ENCODE measurements at places on chromosomes 6 and 20.

- DNase-seq, result no peak
Observed at GRCh38 chr6:167047554-167047953, 48.4 kb downstream of the CEP43 start.

DNA sequence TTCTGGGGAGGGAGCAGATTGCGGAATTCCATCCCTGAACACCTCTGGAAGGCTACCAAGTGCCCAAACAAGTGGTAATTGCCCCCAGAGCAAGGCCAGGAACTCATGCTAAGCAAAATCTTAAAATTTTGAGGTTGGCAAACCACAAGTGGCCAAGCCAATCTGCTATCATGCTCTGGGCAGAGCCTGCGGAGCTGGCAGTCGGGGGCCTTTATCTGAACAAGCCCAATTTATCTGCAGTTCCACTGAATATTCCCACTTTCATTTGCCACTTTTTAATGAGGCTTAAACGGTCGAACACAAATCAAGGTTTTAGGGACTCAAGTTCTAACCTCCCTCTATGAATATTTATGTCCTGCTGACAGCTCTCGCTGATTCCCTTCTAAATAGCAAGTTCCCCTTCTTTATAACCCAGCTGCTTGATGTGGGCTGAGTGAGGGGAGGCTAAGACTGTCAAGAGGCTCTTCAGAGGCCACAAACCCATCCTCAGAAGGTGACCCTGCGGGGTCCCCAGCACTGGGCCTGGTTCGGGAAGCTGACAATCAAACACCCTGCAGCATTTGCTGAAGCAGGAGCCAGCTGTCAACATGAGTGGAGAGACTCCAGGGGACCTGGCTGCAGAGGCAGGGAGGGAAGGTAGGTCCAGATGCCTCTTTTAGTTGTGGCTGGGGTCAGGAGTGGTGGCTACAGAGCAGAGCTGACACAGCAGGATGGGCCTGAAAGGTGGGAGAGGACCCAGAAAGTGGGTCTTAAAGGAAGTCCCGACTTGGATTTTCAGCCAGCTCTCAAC, 11.9 kb downstream of the CCDC167 start:
- DNase-seq, result no peak

- DNase-seq, result no peak
Observed at GRCh38 chr6:33744001-33744848, 2.5 kb downstream of the IP6K3 start.

DNA sequence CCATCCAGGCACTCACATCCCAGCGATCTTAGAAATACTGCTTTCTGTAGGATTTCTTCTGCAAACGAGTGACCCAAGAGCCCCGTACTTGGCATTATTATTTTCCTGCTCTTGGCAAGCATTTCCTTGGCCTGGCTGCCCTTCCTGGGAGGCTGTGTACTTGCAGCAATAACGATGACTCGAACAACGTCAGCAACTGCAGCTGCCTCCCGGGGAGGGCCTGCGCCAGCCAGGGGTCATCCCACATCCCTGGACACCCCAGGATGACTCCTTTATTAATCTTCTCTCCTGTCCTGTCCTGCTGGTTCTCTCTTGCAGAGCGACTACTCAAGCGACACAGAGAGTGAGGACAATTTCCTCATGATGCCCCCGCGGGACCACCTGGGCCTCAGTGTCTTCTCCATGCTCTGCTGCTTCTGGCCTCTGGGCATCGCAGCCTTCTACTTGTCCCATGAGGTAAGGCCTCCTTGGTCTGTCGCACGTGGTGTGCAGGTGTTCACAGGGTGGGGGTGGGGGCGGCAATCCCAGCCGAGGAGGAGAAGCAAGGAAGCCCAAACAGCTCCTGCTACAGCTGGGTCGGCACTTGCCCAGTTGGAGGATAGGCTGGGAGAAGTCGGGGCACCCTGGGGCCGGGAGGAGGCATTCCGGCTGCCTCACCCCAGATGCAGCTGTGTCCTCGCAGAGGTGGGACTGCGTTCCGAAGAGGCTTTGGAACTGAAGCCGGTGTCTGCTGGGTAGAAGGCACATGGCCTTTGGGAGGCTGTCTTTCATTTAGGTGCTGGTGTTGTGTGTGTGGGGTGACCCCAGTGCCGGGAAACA, 115.3 kb downstream of the SYNDIG1 start:
- DNase-seq, result no peak

- no peak for DNase-seq
Observed at GRCh38 chr6:150875841-150876240, 10.3 kb downstream of the MTHFD1L start.

DNA sequence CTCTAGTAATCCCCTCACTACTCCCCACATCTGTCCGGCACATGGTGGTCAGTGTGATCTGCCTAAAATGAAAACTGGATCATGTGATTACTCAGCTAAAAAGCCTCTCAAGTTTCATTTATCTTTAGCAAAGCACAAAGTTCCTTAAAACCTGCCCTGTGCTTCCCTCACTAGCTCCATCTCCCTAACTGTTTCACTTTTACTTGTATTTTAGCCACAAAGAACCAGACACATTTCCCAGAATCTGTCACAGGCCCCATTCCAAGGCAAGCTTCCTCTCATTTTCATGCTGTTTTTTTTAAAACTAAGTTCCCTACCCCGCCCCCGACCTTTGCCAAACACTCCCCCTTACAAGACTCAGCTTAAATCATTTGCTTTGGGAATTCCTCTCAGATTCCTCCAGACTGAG, 8.9 kb upstream of the IGF2R start:
- DNase-seq, result no peak

- no peak for DNase-seq
Observed at GRCh38 chr6:71454056-71454455, 165.4 kb downstream of the OGFRL1 start.

- no peak for DNase-seq
Observed at GRCh38 chr20:3315136-3315535, 76.1 kb upstream of the SLC4A11 start.

DNA sequence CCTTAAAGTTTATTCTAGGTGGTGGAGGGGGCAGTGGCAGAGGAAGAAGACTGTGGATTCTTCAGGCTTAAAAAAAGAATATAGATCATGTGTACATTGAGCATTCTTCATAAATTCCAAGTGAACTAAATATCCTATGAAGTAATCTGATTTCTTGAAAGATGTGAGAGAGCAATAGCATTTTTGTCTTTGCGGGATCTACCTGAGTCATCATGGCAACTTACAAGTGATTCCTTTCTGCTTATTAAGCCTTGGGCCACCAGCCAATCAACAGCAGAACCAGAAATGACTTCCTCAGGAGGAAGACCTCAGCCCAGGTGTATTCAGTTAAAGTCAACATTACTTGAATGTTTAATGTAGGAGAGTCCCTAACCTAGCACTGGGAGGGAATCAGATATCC, 756.9 kb downstream of the TFAP2A start:
- no peak for DNase-seq

- DNase-seq, result no peak
Observed at GRCh38 chr6:85824329-85824728, 181.6 kb upstream of the SYNCRIP start.

DNA sequence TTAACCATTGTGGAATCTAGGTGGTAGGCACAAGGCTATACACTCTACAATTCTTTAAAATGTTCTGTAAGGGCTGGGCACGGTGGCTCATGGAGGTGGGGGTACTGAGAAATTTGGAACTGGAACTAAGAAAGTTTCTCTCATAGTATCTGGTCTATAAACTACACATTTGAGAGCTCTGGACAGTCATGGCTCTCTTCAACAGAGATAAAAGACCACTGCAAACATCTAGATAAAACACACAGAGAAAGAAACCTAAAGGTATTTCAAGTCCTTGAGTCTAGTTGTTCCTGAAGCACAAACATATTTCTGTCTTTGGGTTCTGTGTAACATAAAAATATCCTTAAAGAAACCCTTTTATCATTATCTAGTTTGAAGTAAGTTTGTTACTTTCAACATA, 35.2 kb downstream of the ILRUN start:
- DNase-seq, result no peak

DNA sequence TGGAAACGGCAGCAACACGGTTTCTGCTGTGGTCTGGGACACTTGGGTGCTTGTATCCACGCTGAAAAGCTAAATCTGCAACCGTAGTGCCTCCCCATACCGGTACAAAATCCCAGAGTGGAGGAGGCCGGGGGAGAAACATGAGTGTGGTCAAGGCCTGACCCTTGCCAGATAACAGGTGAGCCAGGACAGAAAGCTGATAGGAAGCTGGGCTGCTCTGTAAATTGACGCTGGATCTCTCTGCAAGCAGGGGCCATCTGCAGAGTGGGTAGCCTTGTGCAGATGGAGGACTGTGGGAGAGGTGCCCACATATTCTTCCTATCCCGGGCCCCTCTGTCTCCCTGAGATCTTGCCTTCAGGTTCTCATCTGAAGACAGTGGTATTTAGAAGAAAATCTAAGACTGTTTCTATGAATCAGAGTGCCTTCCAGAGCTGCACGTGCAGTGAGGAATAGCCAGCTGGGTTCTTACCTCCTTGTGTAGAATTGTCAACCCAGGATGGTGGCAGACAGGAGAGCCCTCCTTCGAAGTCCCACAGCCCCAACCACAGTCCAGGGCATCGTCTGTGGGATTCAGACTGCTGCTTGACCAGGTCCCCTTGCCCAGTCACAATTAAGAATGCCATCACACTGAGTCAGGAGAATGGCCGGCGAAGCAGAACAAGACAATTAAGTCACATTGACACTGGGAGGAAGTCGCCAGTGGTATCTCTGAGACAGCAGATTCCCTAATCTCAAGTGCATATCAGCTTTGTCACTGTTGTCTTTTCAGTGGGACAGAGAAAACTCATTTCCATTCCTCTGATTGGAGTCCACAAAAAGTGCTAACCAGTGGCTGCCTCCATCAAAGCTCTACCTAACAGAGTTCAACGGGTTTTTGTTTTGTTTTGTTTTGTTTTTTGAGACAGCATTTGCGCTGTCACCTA, 100.0 kb upstream of the RIPOR2 start:
- no peak for DNase-seq

- no peak for DNase-seq
Observed at GRCh38 chr6:87982134-87982533, 65.5 kb upstream of the SPACA1 start.

DNA sequence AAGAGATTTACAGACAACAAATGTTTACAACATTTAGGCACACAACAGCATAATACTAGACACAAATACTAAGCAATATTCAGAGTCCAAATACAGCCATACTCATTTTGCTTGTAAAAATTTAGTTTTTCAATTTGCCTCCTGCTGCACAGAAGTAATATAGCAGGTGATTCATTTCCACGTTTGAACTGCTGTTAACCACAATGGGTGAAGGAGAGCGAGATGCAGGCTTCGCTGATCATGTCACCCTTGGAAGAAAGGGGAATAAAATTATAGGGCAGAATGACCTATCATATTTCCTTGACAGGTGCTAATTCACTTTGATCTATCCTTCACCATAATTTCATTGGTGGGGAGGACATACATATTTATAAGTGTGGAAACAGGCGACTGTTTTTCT, 643.8 kb upstream of the AGPAT4 start:
- no peak for DNase-seq

DNA sequence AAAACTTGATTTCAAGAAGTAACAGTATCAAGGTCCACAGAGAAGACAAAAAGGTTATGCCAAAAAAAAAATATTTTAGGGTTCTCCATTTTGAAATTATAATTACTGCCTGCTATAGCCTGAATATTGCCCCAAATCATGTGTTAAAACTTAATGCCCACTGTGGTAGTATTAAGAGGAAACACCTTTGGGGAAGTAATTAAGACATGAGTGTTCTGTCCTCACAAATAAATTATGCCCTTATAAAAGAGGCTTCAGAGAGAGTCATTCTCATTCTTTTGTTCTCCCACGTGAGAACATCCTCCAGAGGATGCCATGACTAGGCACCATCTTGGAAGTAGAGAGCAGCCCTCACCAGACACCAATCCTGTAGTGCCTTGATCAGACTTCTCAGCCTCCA, 66.2 kb downstream of the GMDS start:
- DNase-seq, result no peak

GRCh38 chr6:137155830-137156229, 17.6 kb downstream of the IL22RA2 start:
- DNase-seq, result no peak

GRCh38 chr6:75484535-75484934, 9.1 kb downstream of the FILIP1 start:
- no peak for DNase-seq

GRCh38 chr20:49308875-49309274, 31.0 kb upstream of the ZNFX1 start:
- DNase-seq, result no peak

DNA sequence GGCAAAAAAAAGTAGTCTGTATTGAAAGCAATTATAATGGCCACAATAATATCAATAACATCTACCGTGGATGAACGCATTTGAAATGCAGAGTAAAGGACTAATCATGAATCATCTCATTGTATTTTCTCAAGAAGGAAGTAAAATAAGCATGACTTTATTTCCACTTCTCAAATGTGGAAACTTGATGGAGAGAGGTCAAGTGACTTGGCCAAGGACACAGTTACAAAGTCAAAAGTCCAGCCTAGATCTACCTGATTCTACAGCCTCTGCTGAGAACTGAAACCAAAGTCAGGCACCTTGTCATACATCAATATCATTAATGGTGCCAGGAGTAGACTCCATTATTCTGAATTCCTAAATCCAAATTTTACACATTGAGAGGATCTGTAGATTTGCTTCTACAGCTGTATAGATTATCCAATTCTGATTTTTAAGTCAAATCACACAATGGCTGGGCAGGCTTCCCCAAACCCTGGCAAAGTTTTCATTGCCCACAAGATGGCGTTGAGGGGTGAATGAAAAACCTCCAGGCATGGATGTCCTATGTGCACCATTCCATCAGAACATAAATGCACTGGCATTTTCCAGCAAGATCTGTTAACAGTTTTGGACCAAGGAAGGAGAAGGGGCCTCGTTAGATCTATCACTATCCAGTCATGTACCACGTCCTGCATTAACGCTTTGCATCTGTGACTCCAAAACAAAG, 423.1 kb downstream of the MAFB start:
- DNase-seq, result no peak

DNA sequence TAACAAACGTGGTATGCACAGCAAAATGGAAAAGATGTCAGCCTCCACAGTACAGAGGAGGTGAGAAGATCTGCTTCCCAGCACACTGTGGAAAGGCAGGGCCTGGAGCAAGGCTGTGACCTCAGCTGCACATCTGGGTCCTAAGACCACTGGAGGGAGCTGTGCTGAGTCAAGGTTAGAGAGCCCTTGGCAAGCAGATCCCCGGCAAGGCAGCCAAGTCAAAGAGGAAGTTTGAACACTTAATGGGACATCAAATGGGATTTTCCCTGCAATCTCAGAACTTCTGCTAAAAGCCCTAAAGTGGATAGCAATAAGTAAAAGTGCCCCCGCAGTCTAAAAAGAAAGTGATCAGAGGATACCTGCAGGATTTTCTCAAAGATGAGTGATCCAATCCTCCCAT, 39.5 kb downstream of the UNC5CL start:
- DNase-seq, result no peak

GRCh38 chr6:18676548-18676947, 289.4 kb downstream of the RNF144B start:
- no peak for DNase-seq

- DNase-seq, result no peak
Observed at GRCh38 chr6:1757131-1757530, 147.4 kb downstream of the FOXC1 start.

DNA sequence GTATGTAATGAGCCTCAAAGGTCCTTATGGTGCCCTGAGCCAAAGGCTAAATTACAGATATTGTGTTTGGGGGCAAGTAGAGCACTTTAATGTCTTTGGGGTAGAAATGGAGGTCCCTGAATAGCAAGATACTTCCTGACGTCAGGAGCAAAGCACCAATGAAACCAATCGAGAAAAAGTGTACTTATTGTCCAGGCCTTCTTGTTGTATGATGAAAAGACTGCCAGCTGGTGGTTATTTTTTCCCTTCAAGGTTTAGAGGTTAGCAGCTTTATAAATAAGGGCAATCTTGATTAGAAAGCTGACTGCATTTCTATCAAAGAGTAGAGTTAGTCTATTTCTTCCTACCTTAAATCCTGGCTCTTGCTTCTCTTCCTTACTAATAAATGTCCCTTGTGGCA, 76.1 kb upstream of the HSF2 start:
- DNase-seq, result no peak
